CD4-positive, alpha-beta T cell treated with Interleukin-10 for 1 hour (primary cell): ENCODE measurements at places on chromosomes 5 and 9.

DNA sequence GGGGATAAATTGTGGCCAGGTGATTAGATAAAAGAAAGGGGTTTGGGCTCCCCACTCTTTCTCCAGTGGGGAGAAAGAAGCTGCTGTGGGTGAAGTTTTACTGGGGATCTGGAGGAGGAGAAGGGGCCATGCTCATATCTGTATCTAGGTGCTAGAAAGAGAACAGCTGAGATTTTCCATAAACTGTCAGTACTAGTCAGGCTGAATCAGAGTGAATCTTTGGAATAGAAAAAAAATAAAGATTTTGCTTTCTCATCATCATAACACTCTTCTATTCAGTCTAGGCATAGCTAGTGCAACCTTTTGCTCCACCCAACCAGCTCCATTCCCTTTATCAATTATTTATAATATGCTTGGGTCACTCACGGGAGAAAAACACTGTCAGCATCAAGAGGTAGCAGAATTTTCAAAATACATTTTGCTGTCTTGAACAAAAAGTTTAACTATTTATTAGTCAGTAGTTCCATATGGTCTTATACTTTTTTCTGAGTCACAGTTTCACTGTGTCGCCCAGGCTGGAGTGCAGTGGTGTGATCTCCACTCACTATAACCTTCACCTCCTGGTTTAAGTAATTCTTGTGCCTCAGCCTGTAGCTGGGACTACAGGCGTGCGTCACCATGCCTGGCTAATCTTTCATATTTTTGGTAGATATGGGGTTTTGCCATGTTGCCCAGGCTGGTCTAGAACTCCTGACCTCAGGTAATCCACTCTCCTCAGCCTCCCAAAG is 21.3 kb upstream of the ERMP1 start:
- DNase-seq: no peak

- DNase-seq: no peak
Measured at GRCh38 chr9:86445671-86446070, 91.5 kb upstream of the TUT7 start.

DNA sequence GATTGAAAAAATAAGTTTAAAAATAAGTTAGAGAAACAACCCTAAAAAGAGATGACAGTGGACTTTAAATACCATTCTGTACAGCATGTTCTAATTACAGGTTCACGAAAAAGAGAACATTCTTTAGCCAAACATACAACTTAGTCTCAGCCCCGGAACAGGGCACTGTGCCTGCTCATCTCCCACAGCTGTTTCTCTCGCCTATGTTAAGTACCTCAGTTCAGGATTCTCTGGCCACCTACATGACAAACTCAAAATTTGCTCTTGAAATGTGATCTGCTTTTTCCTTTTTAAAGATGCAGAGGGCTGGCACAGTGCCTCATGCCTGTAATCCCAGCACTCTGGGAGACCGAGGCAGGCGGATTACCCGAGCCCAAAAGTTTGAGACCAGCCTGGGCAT is 52.3 kb downstream of the MYO10 start:
- no peak for DNase-seq

DNA sequence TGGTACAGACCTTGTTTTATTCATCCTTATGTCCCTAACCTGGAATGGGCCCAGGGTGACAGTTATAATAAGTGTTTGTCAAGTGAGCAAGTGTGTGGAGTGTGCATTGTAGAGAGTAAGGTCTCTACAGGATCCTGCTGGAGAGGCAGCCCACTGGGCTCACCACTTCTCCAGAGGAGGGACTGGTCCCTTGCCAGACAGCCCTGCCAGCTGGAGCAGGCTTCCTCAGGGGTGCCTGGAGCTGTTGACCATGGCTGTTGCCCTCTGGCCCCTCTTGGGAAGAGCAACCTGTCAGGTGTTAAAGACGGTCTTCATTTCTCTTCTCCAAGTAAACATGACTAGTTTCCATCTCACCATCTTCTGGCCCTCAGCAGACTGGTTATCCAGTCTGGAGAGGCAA is 20.0 kb downstream of the IRF1 start:
- no peak for DNase-seq

DNA sequence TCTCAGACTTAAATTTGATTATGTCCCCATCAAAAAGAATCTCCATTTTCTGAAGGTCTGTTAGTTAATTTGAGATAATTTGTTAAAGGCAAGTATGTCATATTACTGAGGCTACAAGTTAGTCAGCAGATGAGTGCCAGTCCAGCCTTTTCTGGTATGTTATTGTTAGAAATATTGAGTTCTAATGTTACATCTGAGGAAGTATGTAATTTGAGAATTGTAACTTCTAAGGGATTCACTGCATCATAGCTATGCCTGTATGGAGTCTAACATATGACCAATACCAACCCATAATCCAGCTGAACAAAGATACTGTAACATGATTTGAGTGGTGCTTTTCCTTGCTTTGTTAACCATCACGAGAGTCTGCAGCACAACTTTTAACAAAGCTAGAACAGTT is 13.9 kb downstream of the SLC23A1 start:
- no peak for DNase-seq

- DNase-seq: peak; percentile 88
Measured at GRCh38 chr5:139422307-139422893, 16.9 kb downstream of the DNAJC18 start.

DNA sequence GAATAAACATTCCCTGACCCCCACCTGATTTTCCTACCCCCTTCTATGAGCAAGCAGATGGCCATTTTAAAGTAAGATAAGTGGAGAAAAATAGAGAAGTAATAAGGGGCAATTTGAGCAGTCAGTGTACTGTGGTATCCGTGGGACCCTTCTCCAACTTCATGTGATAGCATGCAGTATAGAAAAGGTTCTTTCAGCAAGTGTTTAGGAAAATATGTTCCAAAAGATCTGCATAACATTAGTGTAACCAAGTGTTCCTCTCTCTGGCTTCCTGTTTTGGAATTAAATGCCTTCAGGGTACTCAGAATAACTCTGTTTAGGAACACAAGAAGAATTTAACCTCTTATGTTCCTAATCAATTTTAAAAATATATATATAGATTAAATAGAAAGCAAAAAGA is 134.9 kb downstream of the ATG10 start:
- DNase-seq: no peak

DNA sequence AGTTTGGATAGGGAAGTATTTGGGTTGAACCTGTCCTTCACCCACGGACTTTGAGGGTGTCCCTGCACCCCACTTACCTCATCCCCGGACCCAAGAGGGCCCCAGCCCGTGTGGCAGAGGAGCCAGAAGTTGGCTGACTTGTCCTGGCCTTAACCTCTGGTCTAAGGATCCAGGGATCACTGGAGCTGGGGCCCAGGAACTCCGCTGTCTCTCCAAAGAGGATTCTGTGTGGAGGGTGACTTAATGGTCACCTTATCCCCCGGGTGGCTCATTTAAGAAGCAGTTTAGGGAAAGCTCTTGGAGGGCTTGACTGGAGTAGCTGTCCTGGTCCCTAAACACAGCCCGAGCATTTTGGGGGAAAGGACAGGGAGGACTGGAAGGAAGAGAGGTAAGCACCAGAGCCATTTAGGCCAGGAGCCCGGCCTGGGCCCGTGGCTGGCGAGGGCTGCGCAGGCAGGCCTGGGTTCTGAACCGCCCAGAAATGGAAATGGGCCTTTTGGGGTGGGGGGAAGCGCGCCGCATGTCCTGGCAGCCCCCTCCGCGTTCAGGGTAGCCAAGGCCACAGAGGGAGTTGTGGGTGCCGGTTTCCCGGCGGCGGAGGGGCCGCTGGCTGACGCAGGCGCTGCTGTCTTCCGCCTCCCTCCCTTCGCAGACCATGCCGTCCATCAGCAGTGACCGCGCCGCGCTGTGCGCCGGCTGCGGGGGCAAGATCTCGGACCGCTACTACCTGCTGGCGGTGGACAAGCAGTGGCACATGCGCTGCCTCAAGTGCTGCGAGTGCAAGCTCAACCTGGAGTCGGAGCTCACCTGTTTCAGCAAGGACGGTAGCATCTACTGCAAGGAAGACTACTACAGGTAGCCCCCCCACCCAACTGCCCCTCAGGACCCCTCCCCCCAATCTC is 2.0 kb downstream of the LHX2 start:
- DNase-seq: no peak

GRCh38 chr5:58497921-58498320 is 6.7 kb downstream of the GAPT start:
- DNase-seq: no peak

DNA sequence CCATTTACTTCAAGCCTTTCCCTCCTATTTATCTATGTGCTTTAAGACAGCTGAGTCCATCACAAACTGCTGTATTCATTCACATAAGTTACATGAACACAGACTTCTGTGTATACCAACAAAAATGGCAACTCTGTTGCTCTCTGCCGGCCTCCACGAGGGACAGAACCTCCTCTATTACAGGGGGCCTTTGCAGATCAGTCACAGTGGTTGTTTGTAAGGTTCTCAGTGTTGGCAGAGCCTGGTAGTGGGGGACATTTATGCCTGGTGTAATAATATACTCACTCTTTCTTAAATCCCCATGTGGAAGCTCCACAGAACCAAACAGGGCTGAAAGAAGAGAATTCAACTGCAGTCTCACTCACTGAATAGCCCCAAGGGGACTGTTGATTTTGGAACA is 76.5 kb downstream of the SLC1A1 start:
- no peak for DNase-seq

DNA sequence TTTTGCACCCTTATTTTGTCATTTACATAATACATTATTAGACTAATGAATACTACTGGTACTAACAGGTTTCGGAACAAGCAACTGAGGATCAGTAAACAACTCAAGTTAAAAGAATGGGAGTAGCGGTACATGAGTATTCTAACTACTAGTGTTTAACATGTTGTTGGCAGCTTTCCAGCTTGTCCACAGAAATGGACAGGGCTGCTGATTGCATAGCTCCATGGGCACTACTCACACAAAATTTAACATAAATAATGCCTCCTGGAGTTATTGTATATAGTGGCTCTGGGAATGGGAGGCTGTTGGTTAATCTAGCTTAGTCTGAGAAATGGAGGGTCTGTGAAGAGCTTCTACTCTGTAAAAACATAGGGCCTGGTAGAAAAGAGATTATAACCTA is 6.7 kb downstream of the NCBP1 start:
- no peak for DNase-seq
